Esophagus squamous epithelium (tissue), 5 donors: ENCODE measurements at places on chromosomes 7 and 10.

DNA sequence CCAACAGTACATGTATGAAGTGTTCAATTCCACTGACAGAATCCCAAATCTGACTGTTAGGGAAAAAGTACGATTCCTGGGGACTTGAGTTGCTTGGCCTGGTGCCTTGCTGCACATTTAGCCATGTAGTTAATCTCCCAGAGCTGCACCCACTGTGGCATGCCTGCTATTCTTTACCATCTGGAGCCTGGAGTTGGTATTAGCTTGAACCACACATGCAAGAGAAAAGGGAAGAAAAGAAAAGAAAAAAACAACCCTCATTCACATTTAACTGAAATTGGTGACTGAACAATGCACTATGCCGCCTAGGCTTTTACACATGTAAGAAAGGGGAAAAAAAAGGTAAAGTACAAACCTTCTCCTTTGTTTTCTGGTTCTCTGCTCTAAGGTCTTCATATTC, 26.1 kb downstream of the SHTN1 start:
- no peak for DNase-seq

DNA sequence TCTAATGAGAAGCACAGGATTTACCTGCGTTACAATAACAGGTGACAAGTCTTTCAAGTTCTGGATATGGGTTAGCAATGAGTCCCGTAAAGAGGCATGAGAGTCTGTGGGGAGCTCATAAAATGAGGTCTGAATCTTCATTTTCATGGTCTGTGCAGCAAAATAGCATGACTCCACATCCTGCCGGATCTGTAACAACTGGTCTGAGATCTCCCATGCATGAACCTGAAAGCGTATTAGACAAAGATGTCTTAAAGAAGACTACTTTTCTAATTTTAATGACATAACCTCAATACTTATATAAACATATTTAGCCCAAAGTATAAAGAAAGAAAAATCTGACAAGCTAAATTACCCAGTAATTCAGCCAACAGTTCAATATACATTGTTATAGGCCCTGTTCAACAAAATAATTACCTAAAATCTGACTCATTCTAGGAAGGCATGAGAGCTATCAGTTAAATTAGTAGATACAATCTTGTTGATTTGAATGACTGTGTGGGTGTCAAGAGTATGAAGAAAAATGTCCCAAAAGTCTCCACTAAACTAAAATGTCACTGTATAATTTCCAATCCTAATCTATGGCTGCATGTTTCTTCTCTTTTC, 36.9 kb downstream of the TNPO3 start:
- no peak for DNase-seq

- DNase-seq, result no peak
These were observed 119.3 kb downstream of the CABCOCO1 start for GRCh38 chr10:61781969-61782403.

- no peak for DNase-seq
These were observed 568.2 kb upstream of the MGMT start for GRCh38 chr10:128898916-128899195.

DNA sequence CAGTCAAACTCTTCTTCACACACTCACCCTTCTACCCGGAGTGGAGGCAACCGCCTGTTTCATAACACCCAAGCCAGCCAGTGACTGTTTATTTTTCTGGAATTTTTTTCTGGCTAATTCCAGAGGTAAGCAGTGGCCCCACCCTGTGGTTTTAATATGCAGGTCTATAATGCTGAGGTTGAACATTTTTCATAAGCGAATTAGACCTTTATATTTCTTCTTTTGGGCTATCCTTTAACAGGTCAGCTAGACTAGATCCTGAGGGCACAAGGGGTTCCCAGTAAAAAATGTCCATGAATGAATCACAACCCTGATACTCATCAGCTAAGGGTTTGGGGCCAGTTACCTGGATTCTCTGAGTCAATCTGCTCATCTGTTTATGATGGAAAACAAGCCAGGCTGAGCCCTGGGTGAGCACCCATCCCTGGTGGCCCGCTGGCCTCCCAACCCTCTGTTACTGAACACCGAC, 76.2 kb downstream of the GRB10 start:
- DNase-seq, result no peak

- DNase-seq, result no peak
These were observed 83.2 kb downstream of the HECTD2 start for GRCh38 chr10:91493313-91493712.

DNA sequence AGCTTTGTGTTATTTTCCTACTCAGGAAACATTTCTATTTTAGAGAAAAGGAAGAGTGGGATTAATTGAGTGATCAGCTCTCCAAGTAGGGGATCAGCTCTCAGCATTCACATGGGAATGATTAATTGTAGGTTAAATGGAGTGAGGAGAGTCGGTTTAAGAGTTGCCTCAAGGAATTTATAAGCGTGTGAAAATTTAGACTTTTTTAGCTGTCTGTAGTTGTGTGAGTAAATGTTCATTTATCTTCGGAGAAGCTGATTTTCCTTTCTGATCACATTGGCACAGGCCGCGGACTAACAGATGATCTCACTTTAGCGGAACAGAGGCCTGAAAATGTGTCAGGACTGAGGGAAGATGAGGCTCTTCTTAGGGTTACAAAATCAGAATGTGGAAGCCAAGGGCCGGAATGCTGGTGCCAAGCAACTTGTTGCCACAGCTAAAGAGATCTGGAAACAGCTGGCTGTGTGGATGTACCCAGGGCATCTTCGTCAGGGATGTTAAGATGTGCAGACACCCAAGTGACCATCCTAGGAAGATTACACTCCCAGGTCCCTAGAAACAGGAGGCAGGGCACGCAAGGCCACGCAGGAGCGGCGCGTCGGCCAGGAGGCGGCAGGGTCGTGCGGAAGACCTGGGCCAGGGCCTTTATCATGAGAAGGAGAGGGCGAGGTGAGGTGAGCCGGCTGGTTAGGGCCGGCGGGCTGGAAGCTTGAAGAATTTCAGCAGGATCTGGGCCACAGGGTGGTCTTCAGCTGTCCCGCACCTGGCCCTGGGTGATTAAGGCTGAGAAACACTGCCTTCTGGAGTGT, 35.1 kb upstream of the TTYH3 start:
- DNase-seq, result no peak

DNA sequence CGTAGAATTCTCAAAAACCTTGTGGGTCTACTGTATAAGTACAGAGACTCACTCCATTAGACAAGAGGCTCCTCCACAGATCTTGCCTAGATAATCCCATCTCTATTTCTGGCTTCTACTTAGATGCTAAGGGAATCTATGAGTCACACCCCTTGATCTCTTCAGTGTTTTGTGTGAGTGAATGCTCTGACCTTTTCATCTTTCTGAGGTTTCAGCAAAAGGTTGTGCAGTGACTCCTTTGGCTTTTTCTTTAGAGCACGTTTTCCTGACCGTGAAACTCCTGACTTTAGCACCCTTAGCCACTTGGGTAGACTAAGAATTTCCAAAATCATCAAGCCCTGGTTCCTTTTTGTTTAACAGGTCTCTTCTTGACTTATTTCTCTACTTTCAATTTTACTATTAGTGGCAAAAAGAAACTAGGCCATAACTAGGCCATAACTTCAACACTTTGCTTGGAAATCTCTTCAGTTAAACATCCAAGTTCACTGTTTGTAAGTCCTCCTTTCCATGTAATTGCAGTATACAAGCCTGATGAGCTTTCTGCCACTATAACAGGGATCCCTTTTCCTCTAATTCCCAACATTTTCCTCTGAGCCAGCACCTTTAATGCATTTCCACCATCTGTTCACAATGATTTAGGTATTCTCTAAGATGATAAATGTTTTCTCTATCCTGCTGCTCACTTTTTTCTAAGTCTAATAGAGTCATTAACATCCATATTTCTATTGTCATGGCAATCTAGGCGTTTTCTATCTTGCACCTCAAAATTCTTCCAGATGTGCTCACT, 19.4 kb downstream of the COPG2 start:
- no peak for DNase-seq

GRCh38 chr7:7581531-7582179, 15.0 kb downstream of the MIOS start:
- no peak for DNase-seq

DNA sequence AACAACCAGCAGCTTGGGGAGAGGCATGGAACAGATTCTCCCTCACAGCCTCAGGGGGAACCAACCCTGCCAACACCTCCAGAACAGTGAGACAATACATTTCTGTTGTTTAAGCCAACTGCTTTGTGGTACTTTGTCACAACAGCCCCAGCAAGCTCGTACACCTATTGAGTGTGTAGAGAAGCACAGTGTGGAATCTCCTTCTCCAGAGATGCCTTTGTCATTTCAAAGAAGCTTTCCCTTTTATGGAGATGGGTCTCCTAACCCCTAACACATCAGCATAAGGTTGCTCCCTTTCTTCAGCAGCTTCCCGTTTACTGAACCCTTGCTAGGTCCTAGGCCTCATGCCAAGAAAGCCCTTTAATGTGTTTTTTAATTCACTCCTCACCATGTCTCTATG, 60.7 kb upstream of the AGK start:
- no peak for DNase-seq

GRCh38 chr7:69906283-69906995, 308.2 kb downstream of the AUTS2 start:
- no peak for DNase-seq

DNA sequence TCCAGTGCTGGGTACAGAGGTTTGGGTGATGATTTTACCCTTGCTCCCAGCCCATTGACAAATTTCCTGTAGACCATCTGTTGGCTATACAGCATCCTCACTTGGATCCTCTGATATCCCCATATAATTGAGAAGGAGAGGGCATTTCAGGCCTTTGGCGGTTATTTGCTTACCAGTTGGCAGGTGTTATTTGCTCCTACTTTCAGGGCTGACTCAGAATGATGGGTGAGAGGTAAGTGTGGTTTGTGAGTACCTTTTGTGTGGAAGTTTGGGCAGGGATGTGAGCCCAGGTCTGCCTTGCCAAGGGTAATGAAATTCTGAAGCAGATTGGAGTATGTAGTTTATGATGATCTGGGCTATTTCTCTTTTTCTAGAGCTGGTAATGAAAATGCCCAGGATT, 93.6 kb downstream of the LRMDA start:
- no peak for DNase-seq
